HL-60 (cell line): ENCODE measurements at places on chromosomes 6 and 20.
A peak's percentile ranks its signal among the peaks of the same experiment; 100 is the strongest.

- DNase-seq: no peak
Measured at GRCh38 chr6:21342501-21342900, 251.1 kb upstream of the SOX4 start.

- peak; percentile 73 for DNase-seq
Measured at GRCh38 chr6:47161176-47161687, 119.1 kb upstream of the ADGRF1 start.

- DNase-seq: no peak
Measured at GRCh38 chr6:108798670-108799353, 49.4 kb upstream of the ARMC2 start.

- DNase-seq: no peak
Measured at GRCh38 chr20:33753763-33754162, 22.0 kb downstream of the ZNF341 start.

GRCh38 chr6:119760046-119760445 lies 410.5 kb upstream of the MAN1A1 start:
- DNase-seq: no peak

DNA sequence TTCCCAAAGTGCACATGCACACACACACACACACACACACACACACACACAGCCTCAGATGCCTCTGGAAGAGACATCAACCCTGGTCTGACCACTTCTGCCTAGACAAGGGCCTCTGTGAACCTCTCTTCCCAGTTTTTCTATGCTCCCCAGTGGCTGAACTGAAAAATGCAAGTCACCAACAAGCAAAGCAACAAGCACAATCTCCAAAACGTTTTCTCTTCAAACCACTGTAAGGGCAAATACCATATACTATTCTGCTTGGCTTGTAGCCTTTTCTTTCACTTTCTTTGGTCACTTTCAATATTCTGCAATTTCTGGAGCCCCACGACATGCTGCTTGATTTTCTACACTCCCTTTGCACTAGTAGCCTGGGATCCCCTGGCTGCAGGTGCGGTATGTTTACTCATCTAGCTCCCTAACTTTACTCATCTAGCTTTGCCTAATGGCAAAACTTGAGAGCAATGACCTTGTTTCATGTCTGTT lies 121.4 kb upstream of the DST start:
- DNase-seq: no peak

DNA sequence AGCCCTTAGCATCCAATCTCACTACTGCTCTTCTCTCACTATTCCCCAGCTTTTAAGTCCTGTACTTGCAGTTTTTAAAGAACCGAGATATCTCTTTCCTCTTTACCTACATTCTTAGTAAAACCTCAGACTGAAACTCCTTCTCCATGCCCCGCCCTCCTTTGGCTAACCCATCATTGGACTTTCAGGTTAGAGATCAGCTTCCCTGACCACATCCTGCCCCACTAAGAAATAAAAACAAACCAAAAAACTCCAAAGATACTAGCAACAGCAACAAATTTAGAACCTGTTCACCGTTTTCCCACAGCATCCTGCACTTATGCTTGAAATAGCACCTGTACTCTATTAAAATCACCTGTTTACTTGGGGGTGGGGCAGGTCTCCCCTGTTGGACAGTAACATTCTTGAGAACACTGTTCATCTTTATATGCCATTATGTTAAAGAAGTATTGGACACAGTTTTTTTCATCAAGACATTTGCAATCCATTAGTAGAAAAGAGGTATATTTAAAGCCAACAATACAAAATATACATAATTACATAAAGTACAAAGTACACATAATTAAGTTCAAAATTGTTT lies 16.3 kb upstream of the SMAP1 start:
- DNase-seq: no peak

GRCh38 chr6:90144396-90144795 lies 152.2 kb downstream of the BACH2 start:
- DNase-seq: no peak

DNA sequence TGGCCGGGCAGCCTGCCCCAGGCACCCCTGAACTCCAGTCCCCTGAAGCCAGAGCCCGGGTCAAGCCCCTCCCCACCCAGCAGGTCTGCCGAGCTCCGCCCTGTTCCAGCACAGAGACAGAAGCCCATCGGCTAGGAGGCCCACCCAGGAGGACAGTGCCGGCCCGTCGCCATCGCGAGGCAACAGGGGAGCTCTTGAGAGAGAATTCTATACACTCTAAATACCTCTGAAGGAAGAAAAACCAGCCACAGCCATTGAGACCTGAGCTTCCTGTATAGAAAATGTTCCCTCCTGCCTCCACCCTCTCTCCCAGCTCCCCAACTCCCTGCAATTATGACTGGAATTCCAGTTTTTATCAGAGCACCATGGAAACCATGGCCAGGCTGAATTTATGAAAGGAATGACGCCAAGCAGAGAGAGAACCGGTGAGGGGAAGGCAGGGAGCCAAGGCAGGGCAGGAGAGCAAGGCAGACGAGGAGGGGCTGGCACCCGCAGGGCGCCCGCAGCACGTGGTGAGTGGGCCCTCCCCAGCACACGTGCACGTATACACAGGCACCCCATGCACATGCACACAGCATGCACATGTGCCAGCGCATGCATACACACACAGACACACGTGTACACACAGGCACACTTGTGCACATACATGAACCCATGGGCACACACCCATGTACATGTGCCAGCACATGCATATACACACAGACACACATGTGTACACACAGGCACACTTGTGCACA lies 27.6 kb upstream of the MRGBP start:
- DNase-seq: no peak

DNA sequence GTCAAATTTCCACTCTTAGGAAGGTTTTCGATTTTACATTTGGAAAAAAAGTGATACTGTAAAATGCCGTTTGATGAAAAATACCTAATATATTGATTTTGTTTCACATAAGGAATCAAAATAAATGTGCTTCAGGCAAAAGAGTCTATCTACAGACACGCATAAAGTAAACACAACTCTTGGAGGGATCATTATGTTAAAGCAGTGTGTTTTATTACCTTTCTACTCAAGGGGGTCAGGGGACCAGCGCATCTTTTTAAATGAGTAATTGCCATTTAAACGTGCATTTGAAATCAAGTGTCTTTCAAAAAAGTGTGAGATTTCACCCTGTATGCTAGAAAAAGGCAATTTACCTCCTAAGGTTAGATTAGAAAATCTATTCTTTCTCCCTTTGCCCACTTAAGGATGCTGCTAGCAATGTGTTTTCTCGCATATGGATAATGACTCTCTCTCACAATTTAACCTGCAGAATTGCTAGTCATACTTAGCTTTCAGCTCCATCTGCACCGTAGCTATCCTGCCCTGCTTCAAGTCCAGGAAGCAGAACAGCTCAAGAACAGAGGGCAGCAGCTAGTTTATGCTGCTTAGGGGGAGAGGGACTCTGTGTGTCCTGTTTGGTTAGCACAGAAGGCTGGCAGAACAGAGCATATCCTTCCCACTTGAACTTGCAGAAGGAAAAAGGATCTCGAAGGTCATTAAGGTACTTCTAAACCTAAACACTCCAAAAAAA lies 35.0 kb downstream of the NKAIN2 start:
- DNase-seq: no peak

DNA sequence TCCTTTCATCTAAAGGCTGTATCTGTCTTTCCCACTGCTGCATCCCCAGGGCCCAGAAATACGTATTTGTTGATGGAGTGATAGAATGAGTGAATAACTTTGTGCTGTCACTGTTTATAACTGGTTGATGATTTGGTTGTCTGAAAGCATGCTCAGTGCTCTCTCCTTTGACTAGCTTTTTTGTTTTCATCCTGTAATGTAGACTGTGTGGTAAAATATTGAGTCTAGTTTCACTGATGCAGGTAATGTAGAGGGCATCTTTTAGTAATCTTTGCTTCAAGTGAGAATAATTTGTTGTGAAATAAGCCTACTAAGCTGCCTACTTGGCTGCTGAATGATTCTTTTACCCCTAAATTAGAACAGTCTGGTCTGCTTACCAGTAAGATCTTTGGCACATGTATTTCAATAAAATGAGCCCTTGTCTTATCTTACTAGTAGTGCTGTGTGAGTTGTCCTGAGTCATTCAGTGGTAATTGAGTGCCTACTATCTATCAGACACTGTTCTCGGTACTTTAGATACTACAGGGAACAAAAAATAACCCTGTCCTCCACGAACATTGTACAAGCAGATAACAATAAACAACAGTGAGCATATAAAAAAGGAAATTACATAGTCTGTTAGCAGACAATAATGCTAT lies 39.9 kb downstream of the MAPK14 start:
- no peak for DNase-seq

DNA sequence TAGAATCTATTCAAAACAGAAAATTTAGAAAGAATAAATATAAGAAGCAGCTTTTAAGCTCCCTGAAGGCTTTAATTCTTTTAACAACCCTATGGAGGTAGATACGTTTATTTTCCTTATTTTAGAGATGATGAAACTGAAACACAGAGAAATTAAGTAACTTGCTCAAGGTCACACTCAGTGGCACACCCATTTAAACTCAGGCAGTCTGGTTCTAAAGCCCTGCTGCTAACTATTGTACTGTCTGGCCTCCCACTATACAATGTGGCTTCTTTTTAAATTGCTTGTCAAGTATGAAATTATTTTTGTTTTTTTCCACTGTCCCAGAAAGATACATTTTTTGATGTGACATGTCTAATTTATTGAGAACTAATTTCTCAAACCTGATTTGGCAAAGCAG lies 55.7 kb downstream of the FAM217A start:
- no peak for DNase-seq

DNA sequence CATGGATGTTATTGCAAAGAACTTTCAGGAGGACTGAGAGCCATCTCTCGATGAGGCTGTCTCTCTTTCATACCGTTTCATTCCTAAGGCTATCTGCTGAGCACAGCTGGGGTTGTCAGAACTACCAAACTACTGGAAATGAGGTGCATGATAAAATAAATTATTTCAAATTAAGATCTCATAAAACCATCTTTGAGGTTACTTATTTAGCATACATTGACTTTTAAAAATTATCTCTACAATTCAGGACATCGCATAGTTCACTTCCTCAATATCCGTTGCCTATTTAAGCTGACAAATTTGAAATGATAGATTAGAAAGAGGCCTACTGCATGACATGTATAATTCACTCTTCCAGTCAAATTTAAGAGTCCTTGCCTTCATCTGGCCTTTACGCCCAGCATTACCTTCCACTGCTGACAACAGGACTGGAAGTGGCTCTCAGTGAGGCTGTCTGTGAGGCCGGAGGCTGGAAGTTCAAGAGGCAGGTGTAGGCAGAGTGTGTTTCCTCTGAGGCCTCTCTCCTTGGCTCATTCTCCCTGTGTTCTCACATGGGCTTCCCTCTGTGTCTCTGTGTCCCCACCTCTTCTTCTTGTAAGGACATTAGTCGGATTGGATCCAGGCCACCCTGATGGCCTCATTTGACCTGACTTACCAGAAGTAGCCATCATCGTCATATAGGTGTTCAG lies 12.8 kb upstream of the DUSP22 start:
- DNase-seq: no peak

- no peak for DNase-seq
Measured at GRCh38 chr6:164928728-164929407, 380.5 kb downstream of the C6orf118 start.

- DNase-seq: no peak
Measured at GRCh38 chr20:10209091-10209490, 9.5 kb upstream of the SNAP25 start.

GRCh38 chr6:113144117-113144516 lies 713.0 kb upstream of the MARCKS start:
- DNase-seq: no peak

GRCh38 chr6:52634211-52634610 lies 36.7 kb upstream of the TMEM14A start:
- DNase-seq: no peak

GRCh38 chr6:132423839-132424238 lies 22.6 kb upstream of the MOXD1 start:
- no peak for DNase-seq

GRCh38 chr6:116278481-116278829 lies 1.3 kb downstream of the TSPYL1 start:
- no peak for DNase-seq

GRCh38 chr20:64095927-64096326 lies 11.4 kb downstream of the NPBWR2 start:
- no peak for DNase-seq

DNA sequence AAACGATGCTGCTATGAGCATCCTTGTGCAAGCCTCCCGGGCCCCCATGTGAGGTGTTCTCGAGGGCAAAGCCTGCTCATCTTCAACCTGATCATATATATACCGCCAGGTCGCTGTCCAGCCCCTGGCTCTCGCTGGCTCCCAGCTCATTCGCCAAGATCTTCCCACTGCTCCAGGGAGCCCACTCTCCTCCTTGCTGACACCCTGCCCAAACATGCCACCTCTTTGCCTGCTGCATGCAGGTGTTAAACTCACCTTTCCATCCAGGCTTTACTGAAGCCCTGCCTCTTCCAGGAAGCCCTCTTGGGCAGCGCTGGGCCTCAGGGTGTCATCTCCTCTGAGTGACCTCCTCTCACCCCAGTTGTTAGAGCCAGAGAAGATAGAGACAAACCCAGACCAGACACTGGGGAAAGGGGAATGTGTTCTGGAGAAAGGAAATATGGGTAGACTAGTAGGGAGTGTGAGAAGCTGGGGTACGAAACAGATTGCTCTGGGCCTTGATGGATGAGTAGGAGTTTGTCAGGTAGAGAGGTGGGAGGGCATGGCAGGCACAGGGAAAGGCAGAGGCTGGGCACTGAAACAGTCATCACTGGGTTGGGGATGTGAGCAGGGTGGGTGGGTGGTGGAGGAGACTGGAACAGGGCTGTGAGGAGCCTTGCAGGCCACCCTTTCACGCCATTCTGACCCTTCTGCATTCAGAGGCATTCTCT lies 1.2 kb upstream of the DLGAP4 start:
- no peak for DNase-seq

DNA sequence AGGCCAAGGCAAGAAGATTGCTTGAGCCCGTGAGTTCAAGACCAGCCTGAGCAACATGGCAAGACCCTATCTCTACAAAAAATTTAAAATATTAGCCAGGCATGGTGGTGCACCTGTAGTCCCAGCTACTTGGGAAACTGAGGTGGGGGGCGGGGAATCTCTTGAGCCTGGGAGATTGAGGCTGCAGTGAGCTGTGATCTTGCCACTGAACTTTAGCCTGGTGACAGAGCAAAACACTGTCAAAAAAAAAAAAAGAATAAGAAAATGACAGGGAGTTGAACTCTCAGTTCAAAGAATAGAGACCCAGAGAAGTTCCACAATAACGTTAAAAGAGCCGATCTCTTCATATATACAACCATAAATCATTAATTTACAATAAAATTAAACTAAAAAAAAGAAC lies 24.8 kb upstream of the AMD1 start:
- DNase-seq: no peak

DNA sequence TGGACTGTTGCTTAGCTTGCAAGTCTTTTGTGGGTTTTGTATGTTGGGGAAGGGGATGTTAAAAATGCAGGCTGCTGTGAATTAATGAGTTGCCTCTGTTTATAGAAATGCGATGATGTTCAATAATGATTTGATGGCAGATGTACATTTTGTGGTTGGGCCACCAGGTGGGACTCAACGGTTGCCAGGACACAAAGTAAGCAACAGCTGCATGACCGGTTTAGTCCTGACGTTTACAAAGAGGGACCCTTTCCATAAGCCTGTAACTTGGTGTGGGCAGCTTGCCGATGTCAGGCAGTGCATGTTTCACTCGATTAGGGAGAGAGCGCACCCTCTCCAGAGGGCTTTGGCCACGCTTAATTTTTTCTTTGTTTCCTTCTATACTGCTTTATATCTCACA lies 1.3 kb downstream of the BTBD3 start:
- DNase-seq: no peak

GRCh38 chr20:62688083-62688482 lies 20.6 kb upstream of the NTSR1 start:
- DNase-seq: no peak

- DNase-seq: no peak
Measured at GRCh38 chr6:1053586-1053985, 258.3 kb upstream of the FOXQ1 start.
